ENCODE measurements at places on chromosomes 13 and 19.

DNA sequence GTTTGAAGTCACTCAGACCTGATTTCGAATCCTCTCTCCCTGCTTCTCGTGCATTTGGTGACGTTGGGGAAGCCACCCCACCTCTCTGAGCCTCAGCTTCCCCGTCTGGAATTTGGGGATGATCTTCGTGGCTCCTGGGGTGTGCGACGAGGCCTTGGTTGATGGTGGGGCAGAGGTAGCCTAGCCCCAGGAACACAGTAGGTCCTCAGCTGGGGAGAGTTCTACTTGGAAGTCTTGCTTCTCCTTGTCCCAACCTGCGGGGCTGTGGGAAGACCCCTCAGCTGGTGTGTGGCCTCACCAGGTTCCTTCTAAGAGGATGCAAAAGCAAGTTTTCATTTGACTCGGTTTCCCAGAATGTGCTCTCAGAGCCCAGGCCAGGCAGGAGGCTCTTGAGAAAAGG is 13.1 kb downstream of the HPN start:
- no peak for DNase-seq

DNA sequence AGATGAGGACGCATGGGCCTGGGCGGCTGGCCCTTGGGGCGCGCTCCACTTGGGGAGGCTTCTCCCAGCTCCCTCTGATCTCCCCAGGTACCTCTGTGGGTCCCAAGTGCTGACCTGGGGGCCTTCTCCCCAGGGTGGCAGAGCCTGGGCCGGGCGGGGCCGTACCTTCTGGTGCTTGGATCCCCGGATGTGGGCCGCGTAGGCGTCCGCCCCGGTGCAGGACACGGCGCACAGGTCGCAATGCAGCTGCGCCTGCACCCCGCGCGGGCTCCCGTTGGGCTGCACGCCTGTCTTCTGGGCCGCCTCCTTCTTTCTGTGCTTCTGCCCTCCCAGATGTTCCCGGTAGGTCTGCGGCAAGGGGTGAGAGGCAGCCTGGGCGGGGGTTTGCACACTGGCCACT is 41.1 kb upstream of the MATK start:
- DNase-seq, result no peak

DNA sequence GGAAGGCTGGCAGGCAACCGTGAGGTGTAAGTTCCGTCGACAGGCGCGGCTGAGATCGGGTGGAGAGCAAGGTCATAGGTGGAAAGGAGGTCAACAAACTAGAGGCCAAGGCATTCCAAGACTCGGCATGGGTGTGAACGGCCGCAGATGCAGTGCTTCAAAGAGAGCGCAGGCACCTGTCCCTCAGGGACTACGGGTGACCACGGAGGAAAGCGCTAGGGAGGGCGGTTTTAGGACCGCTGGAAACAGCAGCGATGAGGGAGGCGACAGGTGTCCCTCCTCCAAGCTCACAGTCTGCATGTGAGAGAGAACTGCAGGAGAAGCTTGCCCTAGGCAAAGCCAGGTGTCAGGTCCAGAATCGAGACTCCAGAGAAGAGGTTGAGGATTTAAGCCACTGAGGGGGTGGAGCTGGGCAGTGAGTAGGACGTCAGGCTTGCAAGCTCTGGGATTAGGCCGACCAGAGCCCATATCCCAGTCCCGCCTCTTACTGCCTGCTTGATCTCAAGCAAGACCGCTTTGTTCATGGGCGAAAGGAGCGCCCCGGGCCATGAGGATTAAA is 1.6 kb upstream of the MLNR start:
- DNase-seq, result no peak

DNA sequence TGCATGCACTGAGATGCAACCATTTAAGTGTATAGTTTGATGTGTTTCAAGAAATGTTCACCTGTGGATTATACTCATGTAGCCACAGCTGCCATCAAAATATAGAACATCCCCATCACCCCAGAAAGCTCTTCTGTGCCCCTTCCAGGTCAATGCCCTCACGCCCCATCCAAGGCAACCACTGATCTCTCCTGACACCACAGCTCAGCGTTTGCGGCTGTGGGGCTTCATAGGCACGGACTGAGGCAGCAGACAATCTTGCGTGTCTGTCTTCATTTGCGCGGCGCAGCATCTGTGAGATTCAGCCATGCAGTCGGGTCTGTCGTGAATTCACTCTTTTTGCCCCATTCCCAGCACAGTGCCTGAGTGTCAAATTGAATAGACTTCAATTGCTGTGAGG is 153.8 kb upstream of the UQCRFS1 start:
- no peak for DNase-seq

- DNase-seq, result no peak
These were observed 19.5 kb downstream of the NUFIP1 start for GRCh38 chr13:44969551-44970484.

- DNase-seq, result no peak
These were observed 12.5 kb downstream of the IL12RB1 start for GRCh38 chr19:18074192-18074591.

GRCh38 chr19:38204728-38205127 is 19.3 kb downstream of the DPF1 start:
- DNase-seq, result no peak

DNA sequence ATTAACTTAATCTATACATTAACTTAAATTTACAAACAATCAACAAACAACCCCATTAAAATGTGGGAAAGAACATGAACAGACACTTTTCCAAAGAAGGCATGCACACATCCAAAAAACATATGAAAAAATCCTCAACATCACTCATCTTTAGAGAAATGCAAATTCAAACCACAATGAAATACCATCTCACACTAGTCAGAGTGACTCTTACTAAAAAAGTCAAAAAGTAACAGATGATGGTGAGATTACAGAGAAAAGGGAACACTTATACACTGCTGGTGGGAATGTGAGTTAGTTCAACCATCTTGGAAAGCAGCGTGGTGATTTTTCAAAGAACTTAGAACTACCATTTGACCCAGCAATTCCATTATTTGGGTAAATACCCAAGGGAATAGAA is 759.2 kb upstream of the SLITRK1 start:
- no peak for DNase-seq

- DNase-seq, result no peak
These were observed 9.2 kb upstream of the MEX3D start for GRCh38 chr19:1577090-1577928.

DNA sequence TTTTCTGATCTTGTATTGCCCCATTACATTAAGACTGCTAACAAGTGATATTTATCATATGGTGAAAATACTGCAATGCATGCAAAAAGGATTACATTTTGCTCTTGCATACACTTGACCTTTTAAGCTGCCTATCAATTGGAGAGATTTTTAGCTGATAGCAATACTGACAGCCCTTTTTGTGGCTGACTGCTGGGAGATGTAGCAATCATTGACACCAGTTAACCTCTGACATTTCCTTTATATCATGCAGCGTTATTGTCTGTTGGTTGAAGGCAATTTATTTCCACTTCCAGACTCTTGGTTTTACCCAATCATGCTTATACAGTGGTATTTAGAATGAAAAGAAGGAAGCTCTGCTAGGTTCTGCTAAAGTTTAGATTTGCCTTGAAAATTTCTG is 364.0 kb downstream of the LMO7 start:
- peak; percentile 42 for DNase-seq

GRCh38 chr19:58252102-58252685 is 23.5 kb downstream of the ZNF544 start:
- no peak for DNase-seq

DNA sequence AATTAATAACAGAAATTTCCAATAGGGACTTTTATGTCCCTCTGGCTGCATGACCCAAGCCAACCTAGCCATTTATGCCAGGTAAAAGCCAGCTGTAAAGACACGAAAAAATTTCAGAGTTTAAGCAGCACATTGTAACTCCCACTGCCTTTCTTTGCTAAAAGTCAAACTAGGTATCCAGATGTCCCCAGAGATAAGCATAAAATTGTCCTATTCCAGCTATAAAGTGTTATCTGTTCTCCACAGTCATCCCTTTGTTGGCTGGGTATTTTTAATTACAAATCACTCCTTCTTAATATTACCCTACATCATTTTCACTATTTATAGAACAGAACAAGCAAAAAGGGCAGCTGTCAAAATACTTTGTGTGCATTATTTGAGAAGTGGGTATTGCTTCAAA is 3.2 kb upstream of the ZNF154 start:
- no peak for DNase-seq

GRCh38 chr13:99367663-99368448 is 60.7 kb upstream of the GPR183 start:
- no peak for DNase-seq

- DNase-seq, result no peak
These were observed 5.9 kb downstream of the RAB8A start for GRCh38 chr19:16117594-16118033.

DNA sequence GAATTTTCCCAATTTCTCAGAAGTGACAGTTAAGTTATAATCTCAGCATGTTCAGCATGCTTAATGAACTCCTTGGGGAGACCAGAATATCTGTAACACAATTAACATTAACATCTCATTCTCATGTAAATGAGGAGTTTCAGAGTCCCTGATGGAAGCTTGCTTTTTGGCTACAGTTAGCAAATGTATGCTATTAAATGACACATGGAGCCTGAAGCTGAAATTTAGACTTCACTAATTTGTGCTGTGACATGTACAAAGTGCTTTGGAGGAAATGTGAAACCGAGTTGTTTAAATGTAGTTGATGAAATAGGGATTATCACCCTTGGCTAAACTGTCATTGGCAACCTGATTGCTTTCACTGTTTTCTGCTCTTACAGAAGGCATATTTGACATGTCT is 2265.1 kb upstream of the PCDH20 start:
- DNase-seq, result no peak

- no peak for DNase-seq
These were observed 45.5 kb downstream of the C13orf42 start for GRCh38 chr13:51065372-51066090.

GRCh38 chr13:99495466-99496183 is 5.6 kb upstream of the TM9SF2 start:
- no peak for DNase-seq

DNA sequence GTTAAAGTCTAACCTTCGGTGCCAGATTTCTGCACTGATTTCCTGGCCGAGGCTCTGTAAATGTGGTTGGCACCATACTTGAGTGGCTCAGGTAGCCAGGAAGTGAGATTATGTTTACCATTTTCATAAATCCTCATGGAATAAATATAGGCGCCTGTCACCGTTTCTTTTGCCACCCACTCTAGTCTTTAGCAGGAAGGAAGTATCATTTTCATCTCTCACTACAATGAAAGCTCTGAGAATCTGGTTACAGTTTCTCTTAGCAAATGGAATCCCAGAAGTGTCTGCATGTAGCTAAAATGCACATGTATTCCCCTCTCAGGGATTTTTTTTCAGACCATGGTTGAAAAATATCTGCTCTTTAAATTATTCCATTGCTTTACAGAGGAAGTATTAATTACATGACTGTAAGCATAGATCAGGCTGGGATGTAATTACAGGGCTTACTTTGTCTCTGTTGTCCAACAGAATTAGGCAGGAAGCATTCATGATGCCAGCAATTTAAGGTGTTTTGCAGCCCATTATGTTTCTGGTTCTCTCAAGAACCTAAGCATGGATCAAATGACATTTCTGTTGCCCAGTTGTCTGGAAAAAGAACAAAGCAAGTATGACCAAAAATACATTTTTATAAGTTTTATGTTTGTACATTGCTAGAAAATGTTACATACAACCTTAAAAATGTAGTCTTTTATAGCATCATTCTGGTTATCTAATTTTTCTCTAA is 221.7 kb upstream of the SPRY2 start:
- DNase-seq, result no peak

GRCh38 chr19:6374711-6375410 is 872 bp downstream of the PSPN start:
- DNase-seq, result no peak

DNA sequence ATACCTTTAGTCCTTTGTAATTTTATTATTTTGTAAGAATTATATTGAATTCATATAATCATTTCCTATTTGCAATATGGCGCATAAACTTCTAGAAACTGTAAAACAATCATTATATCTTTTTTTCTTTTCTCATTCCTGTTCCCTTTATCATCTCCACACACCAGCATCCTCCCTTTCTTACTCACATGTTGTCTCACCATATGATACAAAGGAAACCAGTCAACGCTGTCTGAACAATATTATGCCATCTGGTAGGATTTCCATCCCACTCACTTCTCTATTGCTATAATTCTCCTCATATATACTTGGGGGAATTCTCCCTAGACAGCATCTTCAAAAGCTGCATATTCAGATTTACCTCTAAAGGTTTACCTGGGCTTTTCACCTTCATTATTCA is 389.8 kb downstream of the NDFIP2 start:
- no peak for DNase-seq

DNA sequence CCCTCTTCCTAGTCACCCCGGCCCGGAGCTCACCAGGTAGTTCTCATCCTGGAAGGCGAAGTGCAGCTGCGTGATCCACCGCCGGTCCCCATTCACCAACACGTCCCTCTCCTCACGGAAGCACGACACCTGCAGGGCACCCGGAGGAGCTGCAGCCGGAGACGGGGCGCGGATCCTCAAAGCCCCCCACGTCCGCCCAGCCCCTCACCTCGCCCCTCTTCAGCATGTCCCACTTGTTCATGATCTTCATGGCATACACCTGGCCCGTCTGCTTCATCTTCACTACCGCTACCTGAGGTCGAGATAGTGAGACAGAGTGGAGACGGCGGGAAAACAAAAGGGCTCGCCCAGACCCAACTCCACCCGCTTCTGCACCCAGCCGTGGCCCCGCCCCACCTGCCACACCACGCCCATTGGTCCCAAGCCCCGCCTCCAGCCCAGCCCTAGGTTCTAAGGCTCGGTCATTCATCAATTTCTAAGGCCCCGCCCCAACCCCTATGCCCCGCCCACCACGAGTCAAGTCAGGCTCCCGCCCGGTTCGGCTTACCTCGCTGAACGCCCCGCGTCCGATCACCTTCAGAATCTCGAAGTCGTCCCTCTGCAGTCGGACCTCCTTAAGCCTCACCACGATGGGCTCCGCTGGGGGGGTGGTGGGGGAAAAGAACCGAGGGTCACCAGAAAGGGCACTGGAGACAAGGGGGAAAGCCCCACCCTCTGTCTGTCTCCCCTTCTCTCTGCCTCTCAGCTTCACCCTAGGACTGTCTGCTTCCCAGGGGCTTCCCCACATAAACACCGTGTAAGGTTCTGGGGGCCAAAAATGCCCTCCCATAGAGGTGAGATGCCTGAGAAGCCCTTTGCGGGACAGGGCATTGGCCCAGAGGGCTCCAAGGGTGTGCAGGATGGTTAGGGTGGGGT is 2.8 kb downstream of the DMPK start:
- peak; percentile 50 for DNase-seq

DNA sequence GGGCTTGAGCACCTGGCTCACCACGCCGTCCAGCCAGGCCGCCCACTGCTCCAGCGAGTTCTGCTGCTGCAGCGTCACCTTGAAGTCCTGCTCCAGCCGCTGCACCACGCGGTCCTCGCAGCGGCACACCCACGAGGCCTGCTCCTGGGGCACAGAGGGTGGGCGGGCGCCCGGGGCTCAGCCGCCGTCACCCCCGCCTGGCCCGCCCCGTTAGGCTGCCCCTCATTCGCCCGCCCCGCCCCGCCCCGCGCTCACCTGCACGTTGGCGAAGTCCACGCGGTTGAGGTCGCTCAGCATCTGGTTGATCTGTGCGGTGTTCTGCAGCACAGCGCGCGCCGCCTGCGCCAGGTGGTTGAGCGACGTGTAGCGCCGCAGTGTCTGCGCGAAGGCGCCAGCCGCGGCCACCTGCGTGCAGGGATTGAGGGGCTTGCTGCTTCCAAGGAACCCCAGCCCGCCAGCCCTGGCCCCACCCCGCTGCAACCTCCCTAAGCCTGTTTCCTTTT is 11.3 kb downstream of the DCAF15 start:
- no peak for DNase-seq

All from thymus (tissue), 14 donors.